GM04503 (cell line): ENCODE measurements at places on chromosomes 1 and 21.
A peak's percentile ranks its signal among the peaks of the same experiment; 100 is the strongest.

DNA sequence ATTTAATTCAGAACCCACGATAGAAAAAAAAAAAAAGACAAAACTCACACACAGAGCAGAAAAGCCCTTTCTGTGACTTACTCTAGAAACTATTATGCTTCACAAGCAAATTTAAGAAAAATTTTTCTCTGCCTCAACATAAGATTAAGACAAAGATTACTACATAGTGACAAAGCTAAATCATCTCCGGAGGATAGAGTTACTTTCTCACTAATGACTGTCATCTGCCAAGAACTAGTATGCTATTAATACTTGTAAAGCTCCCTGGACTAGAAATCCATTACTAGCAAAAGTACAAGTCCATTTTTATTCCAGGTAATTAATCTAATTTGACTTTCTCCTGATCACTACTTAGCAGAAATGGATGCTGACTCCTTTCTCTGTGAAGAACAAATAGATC lies 25.9 kb downstream of the GREM2 start:
- no peak for DNase-seq

DNA sequence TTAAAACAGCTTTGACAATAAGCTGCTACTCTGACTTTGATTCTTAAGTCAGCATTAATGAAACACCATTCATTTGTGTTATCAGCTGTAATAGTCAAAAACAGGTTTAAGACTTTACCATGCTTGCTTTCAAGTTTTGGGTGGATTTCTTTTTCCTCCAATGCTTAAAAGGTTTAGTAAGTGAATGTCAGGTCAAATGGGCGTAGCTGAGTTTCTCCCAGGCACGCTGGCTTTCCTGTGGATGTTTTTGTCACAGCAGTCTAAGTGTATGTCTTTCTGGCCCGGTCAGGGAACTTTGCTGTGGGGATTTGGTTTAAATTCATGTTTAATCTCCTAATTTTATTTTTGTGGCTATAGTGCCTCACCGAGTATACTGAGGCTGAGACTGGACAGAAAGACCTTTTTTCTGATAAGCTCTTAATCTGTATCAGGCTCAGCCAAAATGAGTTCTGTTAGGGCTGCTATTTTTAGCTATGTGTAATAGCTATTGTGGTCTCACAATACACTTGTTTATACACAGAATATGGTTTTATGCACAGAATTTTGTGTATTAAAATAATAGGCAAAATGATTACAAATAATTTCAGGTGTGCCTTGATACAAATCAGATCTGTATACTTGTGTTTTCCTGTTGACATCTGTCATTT lies 292.8 kb downstream of the DISC1 start:
- DNase-seq, result no peak

- no peak for DNase-seq
Measured at GRCh38 chr21:25752416-25752815, 17.6 kb downstream of the GABPA start.

GRCh38 chr1:157932069-157932468 lies 61.4 kb upstream of the KIRREL1 start:
- DNase-seq, result no peak

- DNase-seq, result no peak
Measured at GRCh38 chr1:62311473-62311943, 7.7 kb downstream of the KANK4 start.

GRCh38 chr1:237093691-237094090 lies 51.7 kb downstream of the RYR2 start:
- no peak for DNase-seq

DNA sequence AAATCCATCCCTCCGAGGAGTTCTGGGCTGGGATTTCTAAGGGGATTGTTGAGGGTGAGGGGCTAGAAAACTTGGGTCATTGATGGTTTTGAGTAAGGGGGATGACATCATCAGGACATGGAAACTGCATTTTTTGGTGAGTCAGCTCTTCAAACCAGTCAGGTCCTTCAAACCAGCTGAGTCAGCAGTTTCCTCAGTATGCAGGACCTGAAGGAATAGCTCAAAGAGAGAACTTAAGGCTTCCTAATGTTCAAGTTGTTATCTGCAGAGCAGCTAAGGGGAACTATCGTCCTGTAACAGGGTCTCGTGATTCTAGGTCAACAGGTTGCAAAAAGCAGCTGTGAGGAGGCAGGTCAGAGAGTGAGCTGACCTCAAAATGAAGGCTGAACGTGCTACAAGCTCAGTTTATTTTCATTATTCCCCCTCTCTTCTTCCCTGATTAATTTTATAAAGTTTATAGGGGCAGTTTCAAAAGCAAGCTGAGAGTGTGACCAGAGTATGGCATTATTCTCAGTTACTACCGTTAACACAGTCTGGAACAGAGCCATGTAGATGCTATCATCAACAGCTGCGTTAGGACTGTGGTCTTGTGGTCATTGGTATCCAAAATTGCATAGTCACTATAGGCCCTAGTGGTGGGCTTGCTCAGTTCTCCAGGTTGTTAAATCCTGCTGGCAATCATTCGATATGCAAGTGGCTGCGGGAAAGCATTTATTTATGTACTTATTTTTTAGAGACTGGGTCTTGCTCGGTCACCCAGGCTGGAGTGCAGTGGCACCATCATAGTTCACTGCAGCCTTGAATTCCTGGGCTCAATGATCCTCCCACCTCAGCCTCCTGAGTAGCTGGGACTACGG lies 10.7 kb upstream of the SDC3 start:
- DNase-seq, result no peak

GRCh38 chr1:160403244-160403643 lies 2.9 kb downstream of the VANGL2 start:
- DNase-seq, result no peak

DNA sequence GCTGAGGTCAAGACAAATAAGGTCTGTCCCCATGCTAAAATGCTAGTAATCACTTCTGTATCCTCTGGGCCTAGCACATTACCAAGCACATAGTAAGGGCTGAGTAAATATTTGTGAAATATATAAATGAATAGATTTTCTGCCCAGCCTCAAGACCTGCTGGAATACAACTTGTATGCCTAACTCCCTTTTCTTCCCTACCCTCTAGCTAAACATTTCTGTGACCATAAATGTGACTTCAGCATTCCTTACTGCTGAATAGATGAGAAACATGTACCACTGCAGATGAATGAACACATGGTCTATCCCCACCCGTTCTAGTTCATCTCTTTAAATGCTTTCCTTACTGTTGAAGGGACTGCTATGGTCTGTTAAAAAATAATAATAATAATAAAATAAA lies 209.0 kb upstream of the HOOK1 start:
- no peak for DNase-seq

DNA sequence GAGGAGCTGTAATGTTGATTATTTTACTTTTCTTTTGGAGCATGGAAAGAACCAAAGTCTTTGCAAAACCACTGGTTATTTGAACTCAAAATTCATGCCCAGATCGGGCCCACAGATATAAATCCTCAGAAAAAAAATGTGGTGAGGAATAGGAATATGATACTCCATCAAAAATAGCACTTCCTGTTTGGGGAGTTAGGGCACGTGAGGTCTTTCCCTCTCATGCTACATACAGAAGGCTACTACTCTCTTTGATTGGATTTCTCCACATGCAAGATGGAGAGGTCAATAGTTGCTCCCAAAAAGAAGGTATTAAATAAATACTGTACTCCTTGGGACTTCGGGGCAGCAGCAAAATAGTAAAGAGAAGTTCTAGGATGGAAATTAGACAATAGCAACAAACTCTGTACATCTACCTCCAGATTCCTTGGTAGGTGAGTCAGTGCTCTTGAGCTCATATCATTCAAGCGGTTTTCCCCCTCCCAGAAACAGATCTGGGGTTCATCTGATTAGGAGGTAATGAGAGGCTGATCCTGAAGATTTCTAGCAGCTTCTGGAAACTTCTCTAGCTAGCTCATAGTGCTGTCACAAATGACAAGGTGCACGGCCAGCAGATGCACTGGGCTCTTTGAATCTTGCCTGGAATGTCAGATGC lies 47.1 kb downstream of the SLC9C2 start:
- no peak for DNase-seq

- no peak for DNase-seq
Measured at GRCh38 chr1:240801442-240801841, 189.5 kb upstream of the GREM2 start.

DNA sequence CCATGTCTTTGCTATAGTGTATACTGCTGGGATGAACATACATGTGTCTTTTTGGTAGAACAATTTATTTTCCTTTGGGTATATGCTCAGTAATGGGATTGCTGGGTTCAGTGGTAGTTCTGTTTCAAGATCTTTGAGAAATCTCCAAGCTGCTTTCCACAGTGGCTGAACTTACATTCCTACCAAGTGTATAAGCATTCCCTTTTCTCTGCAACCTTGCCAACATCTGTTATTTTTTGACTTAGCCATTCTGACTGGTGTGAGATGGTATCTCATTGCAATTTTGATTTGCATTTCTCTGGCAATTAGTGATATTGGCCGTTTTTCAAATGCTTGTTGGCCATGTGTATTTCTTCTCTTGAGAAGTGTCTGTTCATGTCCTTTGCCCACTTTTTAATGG lies 37.5 kb upstream of the ANGPTL1 start:
- peak; percentile 74 for DNase-seq

DNA sequence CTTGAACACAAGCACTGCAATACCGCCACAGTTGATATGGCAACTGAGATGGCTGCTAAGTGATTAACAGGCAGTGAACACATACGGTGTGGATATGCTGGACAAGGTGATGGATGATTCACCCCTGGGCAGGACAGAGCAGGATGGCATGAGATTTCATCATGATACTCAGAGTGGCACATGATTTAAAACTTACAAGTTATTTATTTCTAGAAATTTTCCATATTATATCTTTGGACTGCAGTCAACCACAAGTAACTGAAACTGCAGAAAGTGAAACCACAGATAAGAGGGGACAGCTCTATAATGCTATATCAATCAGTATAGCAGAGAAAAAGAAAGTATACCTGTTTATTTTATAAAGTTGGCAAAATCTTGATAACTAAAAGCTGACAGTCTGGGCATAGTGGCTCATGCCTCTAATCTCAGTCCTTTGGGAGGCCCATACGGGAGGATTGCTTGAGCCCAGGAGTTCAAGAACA lies 47.9 kb downstream of the PHACTR4 start:
- DNase-seq, result no peak

GRCh38 chr1:26064553-26064952 lies 2.9 kb downstream of the TRIM63 start:
- no peak for DNase-seq

DNA sequence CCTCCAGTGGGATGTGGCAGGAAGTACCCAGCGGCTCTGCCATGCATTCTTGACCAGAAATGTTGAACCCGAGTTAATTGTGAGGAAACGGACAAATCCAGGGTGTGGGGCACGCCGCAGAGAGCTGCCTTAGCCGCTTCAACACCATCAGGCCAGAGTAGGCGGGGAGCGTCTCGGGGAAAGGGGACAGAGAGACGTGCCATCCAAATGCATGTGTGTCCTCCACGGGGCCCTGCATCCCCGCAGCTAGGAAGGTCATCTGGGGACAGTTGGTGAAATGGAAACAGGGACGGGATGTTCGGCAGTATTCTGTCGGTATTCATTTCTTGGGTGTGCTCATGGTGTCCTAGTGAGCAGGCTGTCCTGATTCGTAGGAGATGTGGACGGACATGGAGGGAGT lies 59.1 kb upstream of the TRAPPC10 start:
- DNase-seq, result no peak

GRCh38 chr1:61082311-61083012 lies at the start of gene NFIA:
NFIA (plus strand) TSS chr1:61082561.
- DNase-seq, result no peak

GRCh38 chr1:44811234-44811633 lies 2.9 kb downstream of the BTBD19 start:
- DNase-seq, result no peak

- no peak for DNase-seq
Measured at GRCh38 chr21:35988416-35989137, 71.7 kb downstream of the SETD4 start.

DNA sequence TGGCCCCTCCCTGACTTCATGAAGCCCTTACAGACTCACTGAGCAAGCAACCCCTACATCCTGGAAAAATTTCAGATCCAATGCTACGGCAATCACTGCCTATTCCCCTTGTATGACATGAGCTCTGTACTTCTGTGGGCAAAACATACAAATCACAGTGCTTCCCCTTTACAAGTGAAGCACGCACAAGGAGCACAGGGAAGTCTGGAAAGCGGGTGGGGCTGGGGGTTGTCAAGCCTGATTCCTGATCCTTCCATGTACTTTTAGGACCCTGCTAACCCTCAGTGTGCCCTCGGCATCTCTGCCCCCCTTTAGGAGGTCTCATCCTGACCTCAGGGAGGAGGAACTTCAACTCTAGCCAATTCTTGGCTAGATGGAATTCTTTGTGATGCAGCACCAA lies 405.7 kb upstream of the POU3F1 start:
- DNase-seq, result no peak

GRCh38 chr1:47722101-47722500 lies 275.1 kb downstream of the TRABD2B start:
- DNase-seq, result no peak
